ENCODE measurements at places on chromosomes 5 and 9. TPM values are rescaled to one million over a fixed set of nuclear protein-coding genes. Genes with fewer than 3 reads are reported as not detected.

Gene PCDHB4
- 11.0 TPM for total RNA-seq

Gene PTPN3
- 6.3 TPM for total RNA-seq

Gene PGM5
- 1.6 TPM for total RNA-seq

Gene FCN2
- total RNA-seq, result not detected

Gene JAKMIP2
- 75.7 TPM for total RNA-seq

Gene TTC16
- total RNA-seq, result not detected

Gene FGF10
- total RNA-seq, result 1.3 TPM

Gene PJA2
- total RNA-seq, result 264 TPM

Gene CATSPER3
- not detected for total RNA-seq

Gene TEX48
- not detected for total RNA-seq

Gene RUFY1
- total RNA-seq, result 41.3 TPM

Gene SPINK5
- total RNA-seq, result not detected

Gene TOR4A
- 0.31 TPM for total RNA-seq

Gene ISCA1
- 73.6 TPM for total RNA-seq

Gene LHX6
- total RNA-seq, result 32.2 TPM

Gene ZBTB34
- total RNA-seq, result 75.7 TPM

Gene VDAC1
- 167 TPM for total RNA-seq

Gene CCDC183
- 6.3 TPM for total RNA-seq

Gene TAF1L
- 0.31 TPM for total RNA-seq

Gene MLANA
- total RNA-seq, result not detected

Gene KIAA1958
- 31.6 TPM for total RNA-seq

Gene ZNF366
- total RNA-seq, result 1.3 TPM

Gene DDX46
- total RNA-seq, result 63.2 TPM

Gene DOCK8
- 4.1 TPM for total RNA-seq

Gene GLRA1
- not detected for total RNA-seq

Gene DAPK1
- 187 TPM for total RNA-seq

Gene COL5A1
- total RNA-seq, result 3.4 TPM

Gene SIT1
- total RNA-seq, result not detected

Gene ALDH1B1
- total RNA-seq, result 10.3 TPM

Gene CLIC3
- not detected for total RNA-seq

Gene IL3
- not detected for total RNA-seq

Gene FAT2
- 0.94 TPM for total RNA-seq

Gene SOHLH1
- not detected for total RNA-seq

Gene ICE1
- 68.2 TPM for total RNA-seq

Gene GNA14
- 0.94 TPM for total RNA-seq

Gene C1QTNF2
- total RNA-seq, result 3.4 TPM

Gene LCN12
- 0.94 TPM for total RNA-seq

Gene PFN3
- total RNA-seq, result 1.6 TPM

Gene TAL2
- total RNA-seq, result 6.3 TPM

Gene SMIM23
- total RNA-seq, result not detected

Gene GLDC
- 20.7 TPM for total RNA-seq

Gene CDC25C
- total RNA-seq, result 2.2 TPM

Gene IDNK
- 5.3 TPM for total RNA-seq

Gene ARID3C
- 0.63 TPM for total RNA-seq

Data from parietal lobe (tissue), 2 donors.